ENCODE measurements at places on chromosomes 4 and X. TPM values are rescaled to one million over a fixed set of nuclear protein-coding genes. Genes with fewer than 3 reads are reported as not detected.
A peak's percentile ranks its signal among the peaks of the same experiment; 100 is the strongest.

Gene WDR17
- 2.5 TPM for total RNA-seq

DNA sequence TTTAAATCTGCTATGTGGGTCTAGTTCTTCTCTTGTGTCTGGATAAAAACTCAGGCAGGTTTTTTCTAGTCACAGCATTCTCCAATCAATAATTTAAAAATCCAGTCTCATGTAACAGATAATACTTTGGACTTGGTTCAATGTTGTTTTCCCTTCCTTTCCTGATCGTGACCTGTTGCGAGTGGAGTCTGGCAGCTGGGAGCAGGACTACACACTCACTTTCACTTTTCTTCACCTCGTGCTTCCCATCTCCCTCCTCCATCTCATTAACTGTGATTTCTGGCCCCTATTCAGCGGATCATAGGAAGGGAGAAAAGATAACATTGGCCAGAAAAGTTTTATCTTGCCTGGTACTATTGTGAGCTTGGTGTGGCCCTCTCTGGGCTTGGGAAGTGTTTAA is 96.6 kb upstream of the GATB start:
- DNase-seq, result no peak

- DNase-seq, result peak; percentile 22
Measured at GRCh38 chr4:74632634-74633033, 161.7 kb downstream of the BTC start.

DNA sequence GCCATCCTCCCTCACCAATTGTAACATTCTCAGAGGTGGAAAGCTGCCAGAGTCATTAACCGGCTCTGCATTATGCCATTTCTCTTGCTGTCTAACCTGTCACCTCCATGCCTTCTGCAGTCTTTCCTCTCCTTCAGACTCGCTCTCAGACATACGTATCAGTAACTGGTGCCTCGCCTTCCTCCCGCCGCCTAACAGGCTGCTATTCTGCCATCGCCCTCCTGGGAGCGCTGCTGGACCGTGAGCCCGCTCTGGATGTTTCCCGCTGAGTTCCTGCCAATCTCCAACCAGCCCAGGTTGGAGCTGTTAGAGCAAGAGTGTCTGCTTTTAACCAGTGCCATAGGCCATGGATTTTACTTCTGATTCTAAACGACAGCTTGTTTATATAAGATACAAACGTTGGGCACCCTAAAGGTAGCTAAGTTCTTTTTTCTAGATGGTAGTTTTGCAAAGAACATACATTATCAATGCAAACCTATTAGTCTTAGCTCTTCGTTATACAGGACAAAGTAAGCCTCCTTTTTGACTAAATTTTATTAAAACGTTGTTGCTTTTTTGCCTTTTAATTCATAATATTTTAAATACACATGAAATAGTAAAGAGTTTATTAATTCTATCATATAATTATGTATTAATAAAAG is 59.5 kb upstream of the NEIL3 start:
- DNase-seq, result peak; percentile 82

GRCh38 chr4:151291485-151291884 is 14.5 kb downstream of the PRSS48 start:
- no peak for DNase-seq

Gene HHIP
- 0.31 TPM for total RNA-seq

DNA sequence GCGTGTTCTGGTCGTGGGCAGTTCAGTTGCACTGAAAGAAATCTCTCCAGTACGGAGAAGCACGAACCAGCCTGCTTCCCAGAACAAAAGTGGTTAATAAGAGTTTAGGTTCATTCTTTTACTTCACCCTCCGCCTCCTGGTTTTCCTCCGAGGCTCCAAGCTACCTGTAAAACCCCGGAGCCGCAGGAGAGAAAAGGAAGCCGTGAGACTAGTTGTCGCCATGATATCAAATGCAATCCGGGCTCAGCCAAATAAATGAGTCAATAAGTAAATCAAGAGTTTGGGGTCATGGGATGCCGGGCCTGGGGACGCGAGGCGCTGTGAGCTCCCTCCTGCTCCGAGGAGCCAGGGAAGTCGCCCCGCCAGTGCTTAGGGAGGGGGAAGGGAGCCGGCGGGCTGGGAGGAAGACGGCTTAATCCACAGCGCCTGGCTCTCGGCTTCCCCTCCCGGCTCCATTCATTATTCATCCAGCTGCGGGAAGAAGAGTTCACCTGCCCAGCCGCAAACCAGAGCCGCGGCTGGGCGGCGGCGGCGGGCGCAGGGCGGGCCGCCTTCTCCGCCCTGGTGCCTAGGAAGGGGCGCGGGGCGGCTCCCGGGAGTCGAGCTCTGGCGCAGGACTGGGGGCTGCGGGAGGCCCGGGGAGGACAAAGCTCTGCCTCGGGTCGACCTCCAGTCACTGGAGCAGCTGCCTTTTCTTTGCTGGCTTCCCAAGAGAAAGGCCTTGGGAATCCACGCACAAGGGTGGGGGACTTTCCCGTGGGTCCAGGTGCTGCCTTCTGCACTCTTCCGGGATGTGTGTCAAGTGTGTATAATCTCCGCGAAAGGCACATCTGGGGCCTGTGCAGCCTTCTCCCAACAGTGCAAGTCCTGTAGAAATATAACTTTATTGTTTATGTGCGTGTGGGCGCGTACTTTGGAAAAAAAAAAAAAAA is 1.7 kb downstream of the FRAS1 start:
- DNase-seq, result peak; percentile 51

Measured in pancreas (tissue), 10 donors.